ENCODE measurements at places on chromosomes 3 and 15.

- DNase-seq, result no peak
Measured at GRCh38 chr15:89320200-89320599, 14.4 kb downstream of the POLG start.

GRCh38 chr15:58513008-58513407 lies 81.2 kb downstream of the LIPC start:
- DNase-seq, result no peak

GRCh38 chr15:39889601-39890000 lies 30.5 kb downstream of the GPR176 start:
- DNase-seq, result no peak

DNA sequence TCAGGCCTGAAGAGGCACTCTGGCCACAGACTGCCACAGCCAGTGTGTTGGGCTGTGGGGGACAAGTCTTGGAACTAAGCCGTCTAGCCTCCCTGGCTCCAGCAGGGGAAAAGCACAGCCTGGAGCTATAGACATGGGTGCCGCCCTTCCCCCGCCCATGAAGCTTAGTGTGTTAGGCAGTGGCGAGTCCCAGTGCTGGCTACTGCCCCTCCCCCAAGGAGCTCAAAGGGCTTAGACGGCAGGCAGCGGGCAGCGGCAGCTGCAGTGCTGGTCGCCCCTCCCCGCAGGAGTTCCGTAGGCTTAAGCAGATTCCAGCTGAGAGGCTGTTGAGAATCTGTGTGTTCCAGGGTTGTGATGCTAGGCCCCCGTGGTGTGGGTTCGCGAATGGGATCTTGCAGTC lies 135.8 kb upstream of the RORA start:
- peak; percentile 31 for DNase-seq

DNA sequence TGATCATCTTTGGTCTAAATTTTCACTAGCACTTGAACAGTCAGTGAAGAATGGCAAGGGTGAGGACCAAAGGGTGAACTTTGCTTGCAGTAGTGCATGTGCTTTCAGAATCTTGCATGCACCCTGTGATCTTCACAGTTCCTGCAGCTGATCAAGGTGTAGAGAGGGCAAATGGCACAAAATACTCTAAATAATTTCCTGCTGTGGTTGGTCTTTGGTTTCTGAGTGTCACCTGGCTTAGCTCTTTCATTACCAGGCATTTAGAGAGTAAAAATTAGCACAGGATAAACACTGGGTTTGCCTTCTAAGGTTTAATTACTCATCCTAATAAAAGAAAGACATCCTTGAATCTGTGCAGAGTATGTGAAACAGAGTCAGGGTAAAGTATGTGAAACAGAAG lies 11.4 kb downstream of the TIPARP start:
- DNase-seq, result no peak

DNA sequence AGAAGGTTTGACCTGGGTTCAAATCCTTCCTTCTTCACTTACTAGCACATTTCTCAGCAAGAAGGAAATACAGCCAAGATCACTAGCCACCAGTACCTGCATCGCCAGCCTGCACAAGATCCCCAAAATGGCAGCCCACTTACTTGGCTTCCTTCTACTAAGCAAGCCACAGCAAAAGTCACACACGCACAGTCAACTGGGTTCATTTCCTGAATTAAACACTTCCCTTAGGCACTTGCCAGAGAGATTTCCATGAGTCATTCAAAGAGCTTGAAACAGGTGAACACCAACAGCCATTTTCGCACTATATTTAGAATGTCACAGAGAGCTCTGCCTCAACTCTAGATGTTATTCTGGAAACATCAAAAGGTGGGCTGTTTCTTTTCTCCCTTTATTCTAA lies 42.6 kb downstream of the MGLL start:
- DNase-seq, result no peak

GRCh38 chr15:77329202-77329601 lies 90.7 kb downstream of the PEAK1 start:
- no peak for DNase-seq

DNA sequence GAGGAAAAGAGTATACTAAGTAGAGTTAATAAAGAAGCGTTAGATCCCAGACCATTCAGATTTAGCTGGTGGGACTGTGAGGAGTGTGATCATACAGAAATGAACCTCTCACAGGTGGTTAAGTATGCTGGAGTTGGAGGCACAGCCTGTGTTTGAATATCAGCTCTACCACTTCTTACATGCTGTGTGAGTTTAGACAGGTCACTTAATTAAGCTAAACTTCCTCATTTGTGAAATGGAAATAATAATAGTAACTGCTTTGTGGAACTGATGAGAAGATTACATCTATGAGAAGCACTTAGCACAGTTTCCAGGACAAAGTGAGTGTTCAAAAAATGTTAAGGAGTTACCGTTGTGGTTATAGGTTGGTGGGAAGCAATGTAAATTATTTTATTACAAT lies 8.4 kb downstream of the ACP3 start:
- no peak for DNase-seq

- no peak for DNase-seq
Measured at GRCh38 chr3:23461069-23461468, 257.9 kb downstream of the UBE2E2 start.
